ENCODE measurements at places on chromosomes 1 and 21.

- no peak for DNase-seq
Measured at GRCh38 chr1:21909787-21910503, 27.2 kb downstream of the HSPG2 start.

DNA sequence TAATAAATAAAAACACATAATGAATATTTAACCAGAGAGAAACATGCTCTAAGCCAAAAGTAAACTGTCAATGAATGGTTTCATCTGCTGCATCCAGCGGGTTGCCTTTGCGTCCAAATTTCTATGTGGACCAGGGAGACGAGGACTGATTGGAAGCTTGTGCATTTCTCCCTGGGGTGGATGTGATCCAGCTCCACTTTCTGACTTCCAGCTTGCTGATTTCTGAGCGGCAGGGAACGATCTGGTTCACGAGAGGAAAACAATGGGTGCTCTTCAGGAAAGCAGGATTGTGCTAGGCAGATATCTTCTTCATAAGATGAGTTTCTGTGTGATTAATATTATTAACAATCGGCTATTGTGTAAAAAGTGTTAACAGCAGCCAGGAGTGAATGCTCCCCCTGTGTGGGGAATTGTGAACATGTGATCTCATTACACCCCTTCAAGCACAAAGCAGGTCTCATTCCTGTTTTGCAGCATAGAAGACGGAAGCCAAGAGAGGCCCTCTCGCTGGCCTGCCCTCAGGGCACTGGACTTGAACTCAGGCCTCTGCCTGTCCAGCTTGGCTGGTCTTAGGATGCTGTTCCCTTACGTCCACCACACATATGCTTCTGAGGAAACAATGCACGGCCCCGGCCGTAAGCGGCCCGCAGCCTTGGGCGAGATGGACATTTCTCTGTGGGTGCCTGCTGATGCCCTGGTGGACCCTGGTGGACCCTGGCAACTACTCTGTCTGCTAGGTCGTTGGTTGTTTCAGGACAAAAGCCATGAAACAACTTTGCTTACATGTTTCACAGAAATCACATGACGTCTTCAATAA lies 183.4 kb upstream of the C1orf174 start:
- no peak for DNase-seq

GRCh38 chr1:25245809-25246599 lies 1.2 kb downstream of the RSRP1 start:
- DNase-seq = no peak

- DNase-seq = no peak
Measured at GRCh38 chr21:31675960-31676359, 16.5 kb downstream of the SOD1 start.

GRCh38 chr1:15341634-15342407 lies 67.9 kb upstream of the EFHD2 start:
- no peak for DNase-seq

DNA sequence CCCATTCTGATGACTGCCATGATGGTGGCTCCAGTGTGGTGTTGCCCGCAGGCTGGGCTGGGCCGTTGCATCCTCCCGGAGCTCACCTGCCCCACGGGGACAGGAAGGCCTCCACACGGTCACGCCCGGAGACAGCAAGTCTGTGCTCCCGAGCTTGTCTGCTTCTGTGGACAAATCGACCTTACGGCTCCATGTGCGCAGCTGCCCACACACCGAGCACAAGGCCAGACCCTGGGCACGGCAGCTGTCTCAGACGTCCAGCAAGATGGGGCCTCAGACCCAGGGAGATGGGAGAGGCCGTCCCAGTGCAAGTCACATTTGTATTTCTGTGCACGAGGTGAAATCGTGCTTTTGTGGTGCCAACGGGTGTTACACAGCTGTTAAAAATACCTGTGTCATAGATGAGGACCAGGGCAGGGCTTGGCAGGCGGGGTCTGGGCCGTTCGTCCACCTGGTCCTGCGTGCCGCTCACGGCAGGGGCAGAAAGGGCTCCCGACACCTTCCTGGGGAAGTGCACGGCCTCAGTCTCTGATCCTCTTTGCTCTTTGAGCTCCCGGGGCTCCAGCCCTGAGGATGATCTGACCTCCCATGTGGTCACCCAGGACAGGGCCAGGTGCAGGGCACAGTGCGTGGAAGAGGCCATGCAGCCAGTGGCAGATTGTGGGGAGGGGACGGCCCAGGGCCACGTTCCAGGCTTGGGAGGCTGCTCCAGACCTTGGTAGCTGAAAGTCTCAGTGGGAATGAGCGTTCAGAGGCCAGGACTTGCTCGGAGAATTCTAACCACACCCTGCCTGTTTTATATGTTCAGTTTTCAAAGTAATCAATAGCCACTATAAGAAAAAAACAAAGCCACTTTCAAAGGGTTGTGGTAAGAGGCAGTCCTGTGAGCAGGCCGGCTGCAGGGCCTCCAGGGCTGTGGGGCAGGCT lies 13.5 kb downstream of the COL6A1 start:
- no peak for DNase-seq

DNA sequence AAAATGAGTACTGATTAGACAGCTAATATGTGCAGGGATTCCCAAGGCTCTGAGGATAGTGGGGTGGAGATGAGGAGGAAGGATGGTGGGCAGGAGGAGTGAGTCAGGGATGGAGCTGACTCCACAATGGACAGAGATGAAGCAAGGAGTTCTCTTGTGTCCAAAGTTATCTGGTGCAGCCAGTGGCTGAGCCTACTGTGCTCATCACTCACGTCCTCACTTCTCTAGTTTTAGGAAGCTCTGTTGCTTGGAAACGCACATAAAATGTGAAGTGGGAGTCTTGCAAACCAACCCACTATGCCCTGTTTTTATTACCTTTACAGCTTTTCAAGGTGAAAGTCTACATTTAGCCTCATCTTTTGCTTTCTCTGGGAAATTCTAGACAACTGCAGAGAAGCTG lies 36.5 kb upstream of the SAMD13 start:
- no peak for DNase-seq

DNA sequence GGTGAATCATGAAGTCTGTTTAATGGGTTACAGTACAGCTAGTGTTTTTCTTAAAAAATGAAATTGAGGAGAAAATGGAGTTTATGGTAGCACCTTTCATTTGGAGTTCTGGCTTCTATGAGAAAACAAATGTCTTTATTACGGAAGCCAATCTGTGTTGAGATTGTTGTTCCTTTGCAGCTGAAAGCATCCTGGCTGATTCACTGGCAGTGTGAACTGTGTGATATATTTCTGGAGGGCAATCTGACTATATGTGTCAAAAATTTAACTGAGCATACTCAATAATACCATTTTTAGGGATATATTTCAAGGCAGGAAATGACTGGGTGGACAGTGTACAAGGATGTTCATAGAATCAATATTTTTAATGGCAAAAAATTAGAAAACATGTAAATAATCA lies 46.6 kb upstream of the LYST start:
- no peak for DNase-seq

DNA sequence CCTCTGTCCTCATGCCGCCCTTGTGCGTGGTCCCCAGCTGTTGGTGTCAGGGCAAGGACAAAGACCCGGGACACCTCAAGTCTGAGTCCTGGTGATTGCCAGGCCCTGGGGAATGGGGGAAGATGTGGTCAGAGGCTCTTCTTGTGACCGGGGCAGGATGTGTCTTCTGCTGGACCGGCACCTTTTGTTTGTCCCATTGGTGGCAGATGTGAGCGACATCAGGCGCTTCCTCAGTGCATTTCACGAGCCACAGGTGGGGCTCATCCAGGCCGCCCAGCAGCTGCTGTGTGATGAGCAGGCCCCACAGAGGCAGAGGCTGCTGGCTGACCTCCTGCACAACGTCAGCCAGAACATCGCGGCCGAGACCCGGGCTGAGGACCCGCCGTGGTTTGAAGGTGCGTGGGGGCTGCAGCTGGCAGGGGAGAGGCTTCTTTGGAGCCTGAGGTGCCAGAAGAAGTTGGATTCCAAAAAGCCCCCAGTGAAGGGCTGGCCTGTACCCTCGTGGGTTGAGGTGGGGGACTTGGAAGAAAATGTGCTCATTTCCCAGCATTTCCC lies 8.4 kb downstream of the DFFB start:
- no peak for DNase-seq

GRCh38 chr1:219413536-219413935 lies 199.4 kb downstream of the ZC3H11B start:
- no peak for DNase-seq

DNA sequence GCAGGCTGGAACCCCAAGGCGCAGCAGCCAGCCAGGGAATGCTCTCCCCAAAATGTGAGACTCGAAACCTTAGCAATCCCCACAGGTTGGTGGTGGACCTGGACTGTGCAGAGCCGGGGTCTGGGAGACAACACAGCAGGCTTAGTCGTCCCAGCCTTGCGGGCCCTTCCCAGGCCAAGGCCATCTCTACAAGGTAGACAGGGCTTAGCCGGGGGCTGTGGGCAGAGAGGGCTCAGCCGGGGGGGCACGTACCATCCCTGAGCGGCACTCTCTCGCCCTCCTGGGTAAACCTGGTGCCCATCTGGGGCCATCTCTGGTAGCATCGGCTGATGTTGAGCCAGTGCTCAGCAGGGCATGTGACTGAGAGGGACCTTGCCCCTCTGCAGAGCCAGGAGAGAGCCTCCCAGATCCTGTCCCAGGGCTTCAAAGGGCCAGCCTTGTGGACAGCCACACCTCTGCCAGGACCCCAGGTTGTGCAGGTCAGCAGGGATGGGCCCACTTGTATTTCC lies 2.2 kb upstream of the ACTRT2 start:
- no peak for DNase-seq

DNA sequence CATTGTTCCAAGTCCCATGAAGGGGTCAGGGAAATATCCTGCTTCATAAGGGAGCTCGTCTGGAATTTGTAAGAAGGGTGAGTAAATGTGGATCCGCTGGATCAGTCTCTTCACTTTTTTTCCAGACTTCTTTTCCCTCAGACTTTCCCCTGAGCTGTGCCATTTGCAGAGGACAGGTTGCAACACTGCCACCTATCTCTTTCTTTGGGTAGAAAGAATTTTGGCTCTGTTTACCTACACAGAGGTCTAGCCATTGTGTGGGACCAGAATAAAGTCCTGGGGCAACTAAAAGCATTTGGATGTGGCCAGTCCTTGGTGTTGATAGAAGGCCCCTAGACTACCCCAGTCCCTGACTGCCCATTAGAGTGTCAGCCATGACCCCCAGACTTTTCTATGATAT lies 1146.7 kb upstream of the PRMT6 start:
- DNase-seq = no peak

- DNase-seq = no peak
Measured at GRCh38 chr1:159214149-159214760, 9.6 kb downstream of the ACKR1 start.

- no peak for DNase-seq
Measured at GRCh38 chr1:170562646-170563338, 30.8 kb downstream of the GORAB start.

DNA sequence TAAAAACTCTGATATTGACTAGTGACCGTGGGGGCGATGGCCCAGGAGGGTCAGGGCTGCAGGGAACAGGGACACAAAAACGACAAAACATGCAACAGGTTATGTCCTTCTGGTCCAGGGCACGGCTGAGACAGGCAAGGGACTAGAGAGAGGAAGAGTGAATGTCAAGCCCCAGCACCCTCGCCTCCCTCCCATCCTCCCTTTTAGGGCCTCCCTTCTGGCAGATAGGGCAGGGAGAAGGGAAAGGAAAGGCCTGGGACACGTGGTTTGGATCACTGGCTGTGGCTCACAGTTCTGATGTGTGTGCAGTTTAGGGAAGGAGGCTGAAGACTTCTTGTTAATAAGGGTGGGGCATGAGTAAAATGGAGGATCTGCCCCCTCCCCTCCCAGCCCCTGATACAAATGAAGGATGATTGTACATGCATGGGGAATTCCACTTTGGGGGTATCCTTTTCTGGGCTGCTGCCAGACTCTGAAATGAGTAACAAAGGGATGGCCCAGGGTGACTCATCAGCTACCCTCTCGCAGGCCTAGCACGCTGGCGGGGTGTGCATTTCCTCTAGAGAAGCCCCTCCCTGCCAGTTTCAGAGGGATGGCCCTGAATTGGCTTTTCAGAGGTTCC lies 14.2 kb downstream of the CAPN2 start:
- peak; percentile 71 for DNase-seq

Data from activated CD4-positive, CD25-positive, alpha-beta regulatory T cell (primary cell).